ENCODE measurements at places on chromosomes 2 and 18.

DNA sequence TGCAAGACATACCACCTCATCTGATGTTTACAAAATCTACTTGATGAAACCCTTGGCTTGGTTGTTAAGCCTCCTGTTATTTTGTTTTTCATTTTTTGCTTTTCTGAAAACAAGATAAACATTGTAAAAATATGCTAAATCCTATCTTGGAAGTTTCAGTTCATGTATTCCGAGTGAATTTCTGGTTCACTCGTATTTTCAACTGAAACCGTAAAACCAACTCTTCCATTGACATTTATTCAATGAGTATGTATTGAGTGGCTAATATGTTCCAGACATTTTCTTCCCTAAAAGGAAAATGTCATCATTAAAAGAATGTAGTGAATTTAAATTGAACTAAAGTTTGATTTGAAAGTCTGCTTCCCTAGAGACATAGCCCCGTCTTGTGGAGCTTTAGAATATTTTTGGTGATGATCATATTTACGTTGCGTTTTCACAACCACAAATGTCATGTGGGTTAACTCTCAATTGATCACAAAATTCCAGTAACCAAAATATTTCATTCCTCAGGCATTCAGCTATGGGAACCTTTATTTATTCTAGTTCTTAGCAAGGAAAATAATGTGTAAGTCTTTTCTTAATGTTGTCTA, 204.2 kb downstream of the MBD2 start:
- no peak for DNase-seq

GRCh38 chr2:207512356-207512755, 17.4 kb upstream of the CREB1 start:
- no peak for DNase-seq

DNA sequence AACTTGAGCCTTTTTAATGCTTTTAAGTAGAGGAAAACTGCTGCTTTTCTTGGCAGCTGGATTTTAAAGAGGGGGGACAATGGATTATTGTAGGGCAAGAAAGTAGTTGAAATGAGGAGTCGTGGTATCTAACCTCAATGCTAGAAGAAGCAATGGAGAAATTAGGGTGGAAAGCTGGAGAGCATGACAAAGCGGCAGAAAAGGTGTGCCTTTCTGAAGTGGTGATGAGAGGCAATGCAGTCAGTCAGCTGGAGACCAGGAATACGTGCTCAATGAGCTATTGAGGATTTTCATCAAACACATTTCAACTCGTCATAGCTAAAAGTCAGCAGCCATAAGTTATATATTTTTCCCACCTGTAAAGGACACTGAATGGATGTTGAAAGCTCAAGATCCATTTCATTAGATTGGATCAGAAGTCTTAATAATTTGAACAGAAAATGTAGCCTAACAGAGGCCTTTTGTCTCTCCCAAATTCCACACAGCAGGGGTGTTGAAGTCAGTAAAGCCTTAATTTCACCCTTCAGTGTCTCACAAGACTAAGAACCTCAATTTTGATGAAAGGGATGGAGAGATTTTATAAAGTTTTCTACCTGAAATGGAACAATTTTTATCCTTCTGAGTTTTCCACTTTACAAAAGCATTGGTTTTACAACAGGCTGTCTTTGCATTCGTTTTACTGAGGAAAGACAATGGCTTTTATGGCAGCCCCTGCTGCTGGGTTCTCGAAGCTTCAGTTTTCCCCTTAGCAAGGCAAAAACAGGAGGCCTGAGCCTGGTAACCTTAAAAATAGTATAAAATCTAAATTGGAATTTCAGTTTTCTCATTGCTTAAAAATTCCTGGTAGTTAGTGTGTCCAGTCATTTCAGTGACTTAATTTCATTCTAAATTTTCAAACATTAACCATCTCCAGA, 131.1 kb downstream of the CCDC102B start:
- DNase-seq, result no peak

- no peak for DNase-seq
Observed at GRCh38 chr2:156679820-156680219, 243.6 kb downstream of the GPD2 start.

- no peak for DNase-seq
Observed at GRCh38 chr2:309954-310510, 22.1 kb upstream of the ALKAL2 start.

DNA sequence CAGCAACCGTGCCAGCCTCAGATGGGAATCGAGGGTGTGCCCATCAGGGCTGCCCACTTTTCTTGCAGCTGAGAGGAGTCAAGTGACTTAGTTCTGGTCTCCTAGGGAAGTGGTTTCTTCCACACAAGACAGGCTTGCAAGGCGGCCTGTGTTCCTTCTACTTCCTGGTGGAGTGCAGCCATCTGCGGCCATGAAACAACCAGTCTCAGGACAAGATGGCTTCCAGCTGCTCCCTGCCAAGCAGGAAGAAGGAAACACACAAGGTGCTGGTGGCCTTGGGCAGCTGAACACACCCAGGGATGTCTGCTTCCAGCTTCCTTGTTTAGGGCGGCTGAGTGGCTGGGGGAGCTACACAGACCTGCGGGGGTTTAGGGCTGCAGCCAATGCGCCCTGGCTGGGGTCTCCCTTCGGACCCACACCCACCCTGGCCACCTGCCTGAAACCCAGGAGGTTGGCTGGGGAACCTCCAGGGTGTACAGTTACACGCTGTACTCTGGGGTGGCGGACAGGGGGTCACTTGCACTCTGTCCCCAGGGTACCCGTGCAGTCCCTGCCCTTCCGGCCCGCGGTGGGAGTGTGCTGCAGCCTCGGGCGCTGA, 34.7 kb downstream of the PTPN18 start:
- DNase-seq, result no peak

DNA sequence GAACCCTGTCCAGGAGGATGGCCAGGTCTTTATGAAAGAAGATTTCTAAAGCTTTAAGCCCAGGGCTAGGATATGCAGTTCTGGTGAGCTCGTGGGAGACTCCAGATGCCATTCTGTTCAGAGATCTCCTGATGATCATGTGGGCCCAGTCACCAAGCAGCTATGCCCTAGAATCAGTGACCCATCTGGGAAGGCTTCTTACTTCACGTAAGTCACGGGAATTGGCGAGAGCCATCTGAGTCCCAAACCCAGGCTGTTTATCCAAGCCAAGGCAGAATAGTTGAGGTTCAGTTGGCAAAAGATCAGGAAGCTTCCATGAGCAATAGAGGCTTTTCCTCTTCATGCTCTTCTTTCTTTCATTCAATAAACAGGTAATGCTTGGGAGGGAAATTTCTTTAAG, 23.9 kb downstream of the ANTXR1 start:
- DNase-seq, result no peak

DNA sequence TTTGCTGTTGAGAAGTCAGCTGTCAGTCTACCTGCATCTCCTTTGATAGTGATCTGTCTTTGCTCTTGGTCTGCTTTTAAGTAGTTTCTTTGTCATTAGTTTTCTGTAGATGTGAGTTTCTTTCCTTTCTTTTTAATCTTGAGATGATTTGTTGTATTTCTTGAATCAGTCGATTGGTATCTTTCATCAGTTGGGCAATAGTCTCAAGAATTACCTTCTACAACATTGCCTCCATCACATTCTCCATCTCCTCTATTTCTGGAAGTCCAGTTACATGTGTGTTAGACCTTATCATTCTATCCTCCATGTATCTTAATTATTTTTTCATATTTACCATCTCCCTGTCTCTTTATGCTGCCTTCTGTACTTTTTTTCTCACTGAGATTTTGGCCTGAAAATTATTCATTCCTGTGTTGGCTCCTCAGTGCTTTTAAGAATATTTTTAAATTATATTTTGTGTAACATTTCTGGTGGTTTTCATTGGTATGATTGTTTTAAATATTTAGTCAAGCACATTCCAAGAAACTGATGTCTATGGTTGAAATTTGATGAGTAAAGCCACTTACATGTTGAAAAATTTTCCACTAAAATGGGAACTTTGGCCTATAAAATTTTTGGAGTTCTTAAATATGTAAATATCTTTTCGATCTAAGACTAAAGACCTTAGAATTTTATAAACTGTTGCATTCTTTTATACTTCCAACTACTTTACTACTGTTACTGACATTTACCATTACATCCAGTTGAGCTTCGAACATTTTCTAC, 239.5 kb upstream of the MGAT5 start:
- no peak for DNase-seq

DNA sequence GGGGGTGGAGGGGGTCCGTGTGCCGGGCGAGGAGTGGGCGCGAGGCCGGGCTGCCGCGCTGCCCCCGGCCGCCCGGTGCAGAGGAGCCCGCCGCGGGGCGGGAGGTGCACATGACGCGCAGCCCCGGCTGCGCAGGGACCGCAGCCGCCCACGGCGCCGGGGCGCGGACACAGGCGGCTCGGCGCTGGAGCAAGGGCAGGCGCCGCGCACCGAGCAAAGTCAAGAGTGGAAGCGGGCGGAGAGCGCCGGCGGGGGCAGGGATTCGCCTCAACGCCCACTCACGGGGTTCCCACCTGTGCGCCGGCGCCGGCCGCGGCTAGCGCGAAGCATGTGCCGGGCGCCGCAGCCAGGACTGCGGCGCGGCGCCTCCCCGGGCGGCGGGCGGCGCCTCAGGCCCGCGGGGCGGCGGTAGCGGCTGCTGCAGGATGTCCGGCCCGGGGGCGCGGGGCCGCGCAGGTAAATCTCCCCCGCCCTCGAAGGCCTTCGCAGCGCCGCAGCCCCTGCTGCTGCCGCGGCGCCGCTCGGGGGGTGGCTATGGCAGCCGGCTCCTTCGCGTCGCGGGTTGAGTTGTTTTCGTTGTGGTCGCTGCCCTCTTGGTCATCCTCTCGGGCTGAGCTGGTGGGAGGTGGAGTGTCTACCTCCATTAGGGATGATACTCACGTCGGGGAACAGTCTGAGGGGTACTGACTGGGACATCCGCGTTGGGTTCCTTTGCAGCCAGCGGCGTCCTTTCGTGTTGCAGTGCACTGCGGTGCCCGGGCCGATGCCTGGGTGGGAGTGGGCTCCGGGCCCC, 216.3 kb upstream of the DTNA start:
- DNase-seq, result no peak

DNA sequence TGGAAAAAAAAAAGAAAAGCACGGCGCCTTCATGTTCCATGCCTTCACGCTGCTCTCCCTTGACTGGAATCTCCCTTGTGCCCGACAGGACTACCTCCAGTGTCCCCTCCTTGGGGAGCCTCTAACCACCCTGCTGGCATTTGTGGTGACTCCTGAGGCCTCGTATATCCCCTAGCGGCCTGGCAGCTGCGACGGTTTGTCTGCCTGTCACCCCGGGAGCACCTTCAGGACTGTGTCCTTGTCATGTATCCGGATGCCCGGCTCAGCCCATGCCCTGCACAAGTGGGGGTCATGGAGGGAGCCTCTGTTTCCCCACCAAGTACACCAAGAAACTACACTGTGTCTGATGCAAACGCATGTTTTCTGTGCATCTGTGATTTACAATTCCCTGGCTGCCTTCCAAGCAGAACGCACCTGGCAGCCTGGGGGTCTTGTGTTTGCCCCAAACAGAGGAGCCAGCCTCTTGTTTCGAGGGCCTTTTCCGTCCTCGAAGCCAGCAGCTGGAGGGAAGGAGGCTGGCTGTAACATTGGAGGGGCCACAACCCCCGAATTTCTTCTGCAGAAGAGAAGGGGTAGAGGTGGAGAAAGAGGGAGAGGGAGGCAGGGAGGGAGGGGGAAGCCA, 18.9 kb downstream of the TWIST2 start:
- no peak for DNase-seq

DNA sequence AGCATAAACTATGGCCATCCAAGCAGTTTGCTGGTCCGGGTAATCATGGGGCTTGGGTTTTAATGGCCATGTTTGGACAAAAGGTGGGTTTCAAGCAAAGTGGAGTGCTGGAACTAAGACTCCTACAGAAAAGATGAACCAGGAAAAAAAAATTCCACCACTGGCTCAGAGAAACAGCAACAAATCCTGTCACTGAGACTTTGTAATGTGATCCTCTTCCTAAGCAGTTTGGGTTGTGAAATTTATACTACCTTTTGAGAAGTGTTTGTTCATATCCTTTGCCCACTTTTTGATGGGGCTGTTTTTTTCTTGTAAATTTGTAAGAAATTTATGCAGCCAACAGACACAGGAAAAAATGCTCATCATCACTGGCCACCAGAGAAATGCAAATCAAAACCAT, 40.2 kb downstream of the MRPL33 start:
- DNase-seq, result no peak

- no peak for DNase-seq
Observed at GRCh38 chr2:185643434-185643833, 95.2 kb upstream of the FSIP2 start.

GRCh38 chr2:21301871-21302455, 178.2 kb downstream of the TDRD15 start:
- DNase-seq, result no peak

- DNase-seq, result no peak
Observed at GRCh38 chr2:200258881-200259576, 47.5 kb upstream of the SPATS2L start.

DNA sequence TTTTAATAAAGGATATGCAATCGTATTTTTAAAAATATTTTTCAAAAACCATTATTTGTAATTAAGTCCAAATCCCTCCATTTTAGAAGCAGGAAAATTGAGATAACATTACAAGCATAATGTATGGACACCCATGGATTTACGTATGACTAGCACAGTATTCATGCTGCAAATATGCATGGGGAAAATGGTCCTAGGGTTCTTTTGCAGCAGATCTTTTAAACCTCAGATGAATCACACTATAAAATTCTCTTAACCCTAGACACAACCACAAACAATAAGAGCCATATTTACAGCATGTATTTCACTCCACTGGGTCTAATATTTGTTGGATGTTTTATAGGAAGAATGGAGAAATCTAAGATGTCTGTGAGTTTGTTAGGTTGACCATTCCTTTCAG, 453.4 kb downstream of the TGIF1 start:
- no peak for DNase-seq

DNA sequence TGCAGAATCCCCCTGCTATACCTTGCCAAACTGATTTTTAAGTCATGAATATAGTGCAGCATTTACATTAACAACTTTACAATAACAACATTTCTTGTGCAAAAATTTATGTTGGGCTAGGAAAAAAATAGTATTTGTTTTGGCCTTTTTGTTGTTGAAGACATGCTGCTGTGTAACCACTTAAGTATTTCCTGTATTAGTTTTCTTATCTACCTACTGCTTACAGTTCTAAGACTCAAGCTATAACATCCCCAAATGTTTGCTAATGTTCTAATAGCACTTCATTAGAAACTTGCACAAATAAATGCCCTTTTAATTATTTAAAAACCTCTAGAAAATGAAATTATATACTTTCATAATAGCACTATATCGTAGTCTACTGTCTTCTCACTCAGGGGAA, 154.3 kb upstream of the DOCK10 start:
- DNase-seq, result no peak

- DNase-seq, result no peak
Observed at GRCh38 chr18:70365361-70365760, 76.5 kb downstream of the SOCS6 start.

GRCh38 chr2:120961396-120961795, 225.7 kb downstream of the GLI2 start:
- DNase-seq, result no peak

GRCh38 chr2:43452318-43452731, 143.5 kb downstream of the THADA start:
- DNase-seq, result no peak

DNA sequence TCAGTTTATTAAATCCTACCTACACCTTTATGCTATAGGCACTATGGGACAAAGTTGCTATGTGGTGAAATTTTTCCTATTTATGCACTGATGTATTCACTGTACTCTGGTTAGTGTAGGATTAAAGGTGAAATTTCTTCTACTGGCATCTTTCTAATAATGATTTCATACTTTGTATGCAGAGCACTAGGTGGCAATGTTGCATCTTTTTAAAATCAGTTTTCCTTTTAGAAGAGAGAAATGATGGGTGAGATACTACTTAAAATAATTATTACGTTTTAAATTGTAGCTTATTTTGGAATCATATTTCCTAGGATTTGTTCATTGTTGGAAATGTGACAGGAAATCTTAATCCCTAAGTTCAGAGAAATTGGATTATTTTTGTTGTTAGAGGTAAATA, 150.9 kb downstream of the CD8B2 start:
- no peak for DNase-seq

- DNase-seq, result no peak
Observed at GRCh38 chr18:35683021-35683420, 101.5 kb downstream of the GALNT1 start.

All from activated CD4-positive, alpha-beta T cell treated with anti-CD3 and anti-CD28 coated beads for 1 hour (primary cell).